ENCODE measurements at places on chromosomes 5 and 9. TPM values are rescaled to one million over a fixed set of nuclear protein-coding genes. Genes with fewer than 3 reads are reported as not detected.

Gene SSNA1
- total RNA-seq = 103 TPM

Gene C9orf50
- not detected for total RNA-seq

Gene DRD1
- total RNA-seq = not detected

Gene FGFR4
- 0.39 TPM for total RNA-seq

Gene IL7R
- total RNA-seq = 0.32 TPM

Gene KCNV2
- not detected for total RNA-seq

Gene MEIKIN
- total RNA-seq = not detected
